MCF 10A (cell line): ENCODE measurements at places on chromosomes 12 and 14.
A peak's percentile ranks its signal among the peaks of the same experiment; 100 is the strongest.

- DNase-seq: no peak
Observed at GRCh38 chr12:102507301-102507700, 26.9 kb upstream of the IGF1 start.

DNA sequence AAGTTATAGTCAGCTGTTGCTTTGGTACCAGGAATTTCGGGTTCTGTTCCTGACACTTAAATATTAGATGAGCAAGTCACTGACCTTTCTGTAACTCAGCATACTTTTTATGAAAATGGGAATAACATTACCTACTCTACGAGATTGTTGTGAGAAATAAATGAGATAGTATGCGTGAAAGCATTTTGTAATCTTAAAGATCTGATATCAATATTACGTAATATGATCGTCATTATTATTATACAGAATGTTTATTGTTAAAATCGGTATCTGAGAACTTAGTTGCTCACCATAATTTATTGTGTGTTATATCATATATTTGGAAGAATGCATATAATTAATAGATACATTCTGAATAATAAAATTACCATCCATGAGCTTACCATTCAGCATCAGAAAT is 6.1 kb upstream of the NECAP1 start:
- DNase-seq: no peak

DNA sequence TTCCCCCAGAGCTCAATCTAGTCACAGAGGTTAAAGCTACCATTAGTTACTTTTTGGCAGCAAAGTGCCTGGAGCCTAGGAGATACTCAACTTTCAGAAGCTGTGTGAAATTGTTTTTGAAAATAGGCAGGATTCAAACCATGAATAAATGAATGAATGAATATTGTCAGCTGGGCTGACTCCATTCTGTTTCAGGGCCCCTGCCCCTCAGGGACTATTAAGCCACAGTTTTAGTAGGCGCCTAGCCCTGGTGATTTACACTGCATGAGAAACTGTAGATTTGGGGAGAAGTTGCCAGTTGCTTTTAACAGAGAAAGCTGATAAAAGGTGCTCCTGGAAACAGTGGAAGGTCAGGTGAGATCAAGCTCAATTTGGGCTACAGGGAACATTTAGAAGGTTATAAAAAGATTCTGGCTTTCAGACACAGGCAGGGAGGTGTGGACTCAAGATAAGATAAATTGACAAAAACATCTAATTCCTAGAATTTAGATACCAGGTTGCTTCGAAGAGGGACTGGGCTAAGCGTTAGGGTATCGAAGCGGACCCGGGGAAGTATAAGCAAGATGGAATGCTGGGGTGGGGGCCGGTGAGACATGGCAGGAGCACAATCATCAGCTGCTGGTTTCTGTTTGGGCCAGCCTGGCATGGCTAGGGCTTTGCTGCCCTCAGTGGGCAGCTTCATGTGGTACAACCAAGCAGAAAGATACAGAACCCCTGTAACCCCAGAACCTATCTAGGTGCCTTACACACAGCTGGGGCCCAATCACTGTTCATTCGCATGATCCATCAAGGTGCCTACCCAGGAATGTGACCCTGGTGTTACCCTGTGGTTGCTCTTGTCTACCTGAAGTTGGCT is 14.9 kb upstream of the CELA1 start:
- DNase-seq: no peak

DNA sequence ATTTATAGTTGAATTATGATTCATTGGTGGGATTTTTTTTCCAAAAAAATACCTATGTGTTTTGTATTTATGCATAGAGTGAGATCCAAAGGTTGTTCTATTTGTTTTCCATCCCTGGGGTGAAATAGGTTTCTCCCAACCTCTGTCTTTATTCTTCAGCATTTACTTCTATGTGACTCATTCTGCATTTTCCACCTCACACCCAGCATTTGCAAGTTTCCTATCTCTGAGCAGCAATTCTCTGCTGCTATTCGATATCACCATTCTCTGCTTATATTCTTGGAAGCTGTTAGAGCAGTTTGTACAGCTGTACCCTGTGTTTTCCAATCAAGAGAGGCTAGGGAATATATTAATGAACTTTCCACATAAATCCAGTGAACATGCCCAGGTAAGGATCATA is 538.9 kb downstream of the SNAPC1 start:
- DNase-seq: no peak

- no peak for DNase-seq
Observed at GRCh38 chr12:72774023-72774422, 501.9 kb downstream of the TRHDE start.

DNA sequence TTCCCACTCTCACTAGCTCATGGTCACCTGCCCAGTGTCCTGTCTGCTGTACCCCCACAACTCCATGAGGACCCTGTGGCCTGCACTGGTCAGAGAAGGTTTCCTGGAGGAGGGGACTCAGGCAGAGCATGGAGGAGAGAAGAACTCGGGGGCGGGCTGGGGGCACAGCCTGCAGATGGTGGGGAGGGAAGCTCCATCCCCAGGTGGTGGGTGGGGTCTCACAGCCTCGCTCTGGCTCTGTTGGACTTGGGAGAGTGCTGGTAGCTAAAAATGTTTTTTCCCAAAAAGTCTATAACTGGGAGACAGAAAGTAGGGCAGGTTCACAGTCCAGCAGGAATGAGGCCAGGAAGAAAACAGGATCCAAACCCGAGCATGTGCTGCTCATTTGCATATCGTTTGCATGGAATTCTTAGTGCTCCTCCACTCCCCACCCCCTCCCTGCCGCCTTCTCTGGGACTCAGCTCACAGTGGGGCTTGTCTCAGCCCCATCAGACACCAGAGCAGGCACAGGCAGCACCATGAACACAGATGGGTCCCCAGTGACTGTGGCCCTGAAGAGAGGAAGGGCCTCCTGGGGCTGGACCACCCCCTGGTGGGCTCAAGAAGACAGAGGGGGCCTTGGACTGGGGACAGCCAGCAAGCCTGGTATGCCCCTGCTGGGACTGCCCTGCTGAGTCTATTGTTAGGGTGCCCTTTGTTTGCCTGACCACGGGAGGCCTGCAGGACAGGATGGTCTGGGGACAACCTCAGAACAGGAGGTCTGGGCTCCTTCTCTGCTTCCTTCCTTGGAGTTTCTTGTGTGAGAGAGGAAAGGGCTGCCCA is 67.0 kb upstream of the SFSWAP start:
- DNase-seq: no peak

DNA sequence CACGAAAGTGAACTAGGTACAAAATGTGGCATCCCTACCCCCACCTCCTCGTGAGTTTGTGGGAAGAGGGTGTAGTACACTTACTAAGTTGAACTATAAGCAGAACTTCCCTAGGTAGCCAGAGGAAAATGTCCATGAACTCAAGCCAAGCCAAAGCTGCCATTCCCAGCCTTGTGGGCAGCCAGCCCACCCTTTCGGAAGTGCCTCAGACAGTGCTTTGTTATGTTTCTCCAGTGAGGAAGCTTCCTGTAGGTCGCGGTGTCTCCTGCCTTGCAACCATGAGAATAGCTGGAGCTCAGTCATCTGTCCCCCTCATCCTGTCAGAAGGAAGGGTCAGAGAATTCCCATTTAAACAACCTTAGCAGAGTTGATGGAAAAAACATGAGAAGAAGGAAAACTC is 266.9 kb downstream of the DUSP6 start:
- no peak for DNase-seq

GRCh38 chr14:60485598-60486251 is at the start of gene C14orf39:
Gene C14orf39, minus strand, starts transcription at chr14:60486063. Its CDS starts 985 bp downstream, at chr14:60485078.
- no peak for DNase-seq

DNA sequence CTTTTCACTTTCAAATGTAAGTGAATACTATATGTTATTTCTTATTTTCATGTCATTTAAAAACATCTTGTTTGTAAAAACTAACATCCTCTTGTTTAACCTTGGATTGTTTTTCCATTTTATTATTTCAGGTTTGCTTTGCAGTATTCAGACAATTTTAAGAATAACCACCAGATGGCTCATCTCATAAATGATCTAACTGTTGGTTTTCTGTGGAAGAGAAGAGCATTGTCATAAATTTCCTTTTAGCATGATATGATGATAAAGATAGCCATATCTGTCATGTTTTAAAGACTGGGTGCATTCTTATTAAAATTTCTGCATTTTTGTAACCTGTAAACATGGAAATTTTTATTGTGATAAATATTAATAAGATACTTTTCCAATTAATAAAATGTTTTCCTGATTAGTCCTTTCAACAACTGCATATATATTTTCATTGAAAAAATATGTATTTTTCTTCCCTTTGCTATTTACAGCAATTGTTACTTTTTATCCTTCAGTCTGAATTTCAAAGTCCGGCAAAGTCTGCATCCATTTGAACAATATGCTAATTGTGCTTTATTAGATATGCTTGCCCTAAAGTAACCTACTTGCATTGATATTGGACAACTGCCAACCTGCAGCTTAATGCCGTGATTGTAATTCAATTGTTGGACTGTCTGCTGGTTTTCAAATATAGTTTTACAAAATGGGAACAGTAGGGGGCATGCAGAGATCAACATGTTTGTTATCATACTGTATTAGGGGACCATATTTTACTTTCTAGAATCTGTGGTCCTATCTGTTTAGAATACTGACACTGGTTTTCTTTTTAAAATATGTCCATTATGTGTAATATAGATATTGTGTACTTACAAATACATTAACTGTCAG is 163.4 kb downstream of the GARIN6 start:
- peak; percentile 78 for DNase-seq

DNA sequence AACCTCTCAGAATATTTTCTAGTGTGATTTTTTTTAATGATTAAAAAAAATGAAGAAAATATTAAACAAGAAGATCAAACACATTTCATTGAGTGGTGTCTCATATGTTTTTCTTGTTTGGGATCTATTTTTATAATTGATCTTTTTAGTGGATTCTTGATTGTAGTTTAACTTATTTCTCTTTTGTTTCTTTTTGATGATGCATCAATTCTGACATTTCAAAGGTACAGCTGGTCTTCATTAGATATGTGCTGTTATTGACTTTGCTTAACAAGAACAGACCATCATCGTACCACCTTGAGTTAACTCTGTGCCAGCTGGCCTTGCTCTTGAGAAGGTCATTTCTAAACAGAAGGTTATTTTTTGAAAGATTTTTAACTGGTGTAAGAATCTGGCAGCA is 45.8 kb upstream of the FGD4 start:
- no peak for DNase-seq
